T-helper 1 cell treated with Interleukin-12 subunit alpha and Interleukin-12 subunit beta and Interleukin-4 antibody, amounts not matched to agents 30 ng/mL and 1 ng/mL, for 36 hours (primary cell): ENCODE measurements at places on chromosomes 4 and X. TPM values are rescaled to one million over a fixed set of nuclear protein-coding genes. Genes with fewer than 3 reads are reported as not detected.

Gene MAGIX
- 2.0 and 2.4 TPM in 2 replicates for total RNA-seq

Gene PNPLA4
- total RNA-seq: 3.0 and 4.4 TPM in 2 replicates

Gene ACOX3
- 15.9 and 16.5 TPM in 2 replicates for total RNA-seq

Gene DSPP
- total RNA-seq: not detected in 2 replicates

Gene USP17L29
- total RNA-seq: not detected in 2 replicates

Gene TLR1
- total RNA-seq: 23.3 and 24.2 TPM in 2 replicates

Gene MND1
- total RNA-seq: 8.2 and 10.6 TPM in 2 replicates

Gene NLRP2B
- not detected in 2 replicates for total RNA-seq

Gene MAML3
- 0.73 and 0.83 TPM in 2 replicates for total RNA-seq

Gene XG
- total RNA-seq: 0.12 and 0.95 TPM in 2 replicates

Gene SSX2
- total RNA-seq: not detected in 2 replicates

Gene ADAMTS3
- not detected in 2 replicates for total RNA-seq

Gene KCTD8
- total RNA-seq: not detected in 2 replicates

Gene PROM1
- total RNA-seq: not detected in 2 replicates

Gene DTHD1
- total RNA-seq: 0.64 and 0.83 TPM in 2 replicates

Gene FAM200B
- 8.8 and 11.3 TPM in 2 replicates for total RNA-seq

Gene ARSJ
- total RNA-seq: not detected in 2 replicates

Gene USP51
- total RNA-seq: 0.98 and 1.2 TPM in 2 replicates

Gene ARHGEF38
- not detected in 2 replicates for total RNA-seq

Gene SLC49A3
- 0.66 and 1.0 TPM in 2 replicates for total RNA-seq

Gene ITM2A
- 131 and 140 TPM in 2 replicates for total RNA-seq

Gene WDR1
- 507 and 522 TPM in 2 replicates for total RNA-seq

Gene AREG
- total RNA-seq: 0.22 and 0.27 TPM in 2 replicates

Gene CCDC120
- total RNA-seq: 6.5 and 8.3 TPM in 2 replicates

Gene NHSL2
- 1.0 and 1.2 TPM in 2 replicates for total RNA-seq

Gene CMC4
- 1.3 and 3.1 TPM in 2 replicates for total RNA-seq

Gene CNGA2
- total RNA-seq: not detected in 2 replicates

Gene FRG2
- total RNA-seq: not detected in 2 replicates

Gene STARD8
- 2.1 TPM in 2 replicates for total RNA-seq

Gene P2RY8
- 120 TPM in 2 replicates for total RNA-seq

Gene PSAPL1
- total RNA-seq: not detected in 2 replicates

Gene RBM47
- 3.8 and 4.7 TPM in 2 replicates for total RNA-seq

Gene STEEP1
- total RNA-seq: 18.9 and 21.1 TPM in 2 replicates

Gene MAGEB1
- not detected in 2 replicates for total RNA-seq

Gene CXorf49
- total RNA-seq: not detected in 2 replicates

Gene GPR50
- not detected in 2 replicates for total RNA-seq

Gene C1QTNF7
- not detected in 2 replicates for total RNA-seq

Gene RNF150
- total RNA-seq: 0.25 TPM in 1 of 2 replicates, not detected in the other

Gene HPSE
- 18.9 and 19.2 TPM in 2 replicates for total RNA-seq

Gene SRP72
- 147 and 152 TPM in 2 replicates for total RNA-seq

Gene EVC2
- total RNA-seq: 0.49 and 0.66 TPM in 2 replicates

Gene RNF212
- 2.1 and 2.6 TPM in 2 replicates for total RNA-seq

Gene GAGE12F
- not detected in 2 replicates for total RNA-seq

Gene SORBS2
- total RNA-seq: not detected in 2 replicates

Gene XKRX
- 0.27 and 0.39 TPM in 2 replicates for total RNA-seq

Gene RAI2
- 0.12 TPM in 1 of 2 replicates, not detected in the other for total RNA-seq

Gene OPHN1
- 0.02 TPM in 2 replicates for total RNA-seq

Gene SLC6A14
- not detected in 2 replicates for total RNA-seq

Gene ODAPH
- total RNA-seq: 5.9 and 6.0 TPM in 2 replicates

Gene ZNF185
- 1.0 and 1.1 TPM in 2 replicates for total RNA-seq
